ENCODE measurements at places on chromosomes 7 and 10. TPM values are rescaled to one million over a fixed set of nuclear protein-coding genes. Genes with fewer than 3 reads are reported as not detected.

GRCh38 chr10:131580076-131580652 lies 268.6 kb upstream of the TCERG1L start:
- DNase-seq, result no peak

DNA sequence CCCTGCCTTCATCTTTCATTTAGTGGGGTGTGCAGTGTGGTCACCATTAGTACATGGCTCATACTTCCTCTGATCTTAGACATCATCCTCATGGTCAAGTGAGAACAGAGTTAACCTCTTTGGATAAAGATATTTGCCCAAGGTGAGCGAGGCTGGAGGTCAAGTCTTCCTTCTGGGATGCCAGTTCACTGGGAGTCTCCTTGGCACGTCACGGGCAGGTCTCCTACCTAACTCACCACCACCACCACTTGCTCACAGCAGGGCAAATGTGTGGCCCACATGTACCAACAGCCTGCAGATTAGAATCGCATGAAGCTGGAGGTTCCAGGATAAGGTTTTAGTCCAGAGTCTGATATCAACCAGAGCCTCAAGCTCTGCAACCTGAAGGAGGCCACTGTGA lies 164.6 kb downstream of the USP6NL start:
- DNase-seq, result no peak

The AFAP1L2 gene
- 40.2 TPM for polyA plus RNA-seq

The CFAP43 gene
- 0.39 TPM for polyA plus RNA-seq

The ZP3 gene
- 1.2 TPM for polyA plus RNA-seq

The TMEM229A gene
- 0.09 TPM for polyA plus RNA-seq

The MEPCE gene
- 35.9 TPM for polyA plus RNA-seq

- DNase-seq, result no peak
Measured at GRCh38 chr7:94345907-94346306, 48.8 kb upstream of the COL1A2 start.

GRCh38 chr10:107490389-107490788 lies 325.9 kb upstream of the SORCS1 start:
- DNase-seq, result no peak

The SPDYE17 gene
- not detected for polyA plus RNA-seq

GRCh38 chr10:97575127-97575668 lies 2.6 kb downstream of the ANKRD2 start:
- no peak for DNase-seq

DNA sequence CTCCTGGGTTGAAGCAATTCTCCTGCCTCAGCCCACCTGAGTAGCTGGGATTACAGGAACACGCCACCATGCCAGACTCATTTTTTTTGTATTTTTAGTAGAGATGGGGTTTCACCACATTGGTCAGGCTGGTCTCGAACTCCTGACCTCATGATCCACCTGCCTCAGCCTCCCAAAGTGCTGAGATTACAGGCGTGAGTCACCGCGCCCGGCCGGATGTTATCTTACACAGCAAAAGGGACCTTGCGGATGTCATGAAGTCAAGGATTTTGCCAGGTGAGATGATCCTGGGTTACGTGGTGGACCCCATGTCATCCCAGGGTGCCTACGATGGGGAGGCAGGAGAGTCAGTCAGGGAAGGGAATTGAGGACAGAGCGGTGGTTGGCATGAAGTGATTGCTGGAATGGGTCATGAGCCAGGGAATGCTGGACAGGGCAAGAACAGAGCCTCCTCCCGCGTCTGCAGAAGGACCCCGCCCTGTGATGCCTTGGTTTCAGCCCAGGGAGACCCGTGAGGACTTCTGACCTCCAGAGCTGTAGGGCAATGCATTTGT lies 8.7 kb upstream of the UBE3C start:
- DNase-seq, result no peak

- no peak for DNase-seq
Measured at GRCh38 chr7:55531536-55531935, 40.8 kb downstream of the VOPP1 start.

- no peak for DNase-seq
Measured at GRCh38 chr7:33841031-33841430, 64.3 kb upstream of the BMPER start.

GRCh38 chr7:11082552-11083213 lies 109.0 kb downstream of the PHF14 start:
- no peak for DNase-seq

The GATA3 gene
- 1.0 TPM for polyA plus RNA-seq

DNA sequence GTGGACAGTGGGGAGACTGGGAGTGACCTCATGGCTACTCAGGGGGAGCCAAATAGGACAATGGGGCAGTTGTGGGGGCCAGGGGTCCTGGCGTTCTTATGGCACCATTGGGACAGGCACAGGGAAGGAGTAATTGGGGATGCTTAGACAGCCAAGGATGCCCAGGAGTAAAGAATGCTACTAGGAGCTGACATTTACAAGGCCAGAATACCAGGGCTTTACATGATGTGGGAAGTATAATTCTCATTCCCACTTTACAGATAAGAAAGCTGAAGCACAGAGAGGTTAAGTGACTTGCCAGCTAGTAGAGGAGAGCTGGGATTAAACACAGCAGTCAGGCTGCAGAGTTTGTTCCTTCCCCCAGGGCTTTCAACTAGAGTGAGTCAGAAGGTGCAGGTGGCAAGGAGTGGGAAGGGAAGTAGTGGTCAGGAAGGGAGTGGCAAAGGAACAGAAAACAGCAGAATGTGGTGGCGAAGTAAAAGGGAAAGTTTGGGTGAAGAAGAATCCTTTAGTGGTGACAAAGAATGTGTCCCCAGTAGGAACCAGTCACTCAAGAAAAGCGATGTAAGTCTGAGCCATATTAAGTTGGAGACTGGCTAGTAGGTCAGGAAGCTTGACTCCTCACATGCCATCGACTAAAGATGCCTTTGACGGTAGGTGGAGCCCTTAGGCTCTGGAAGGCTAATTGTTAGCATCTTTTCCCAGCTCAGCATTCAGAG lies 32.8 kb downstream of the CPVL start:
- no peak for DNase-seq

DNA sequence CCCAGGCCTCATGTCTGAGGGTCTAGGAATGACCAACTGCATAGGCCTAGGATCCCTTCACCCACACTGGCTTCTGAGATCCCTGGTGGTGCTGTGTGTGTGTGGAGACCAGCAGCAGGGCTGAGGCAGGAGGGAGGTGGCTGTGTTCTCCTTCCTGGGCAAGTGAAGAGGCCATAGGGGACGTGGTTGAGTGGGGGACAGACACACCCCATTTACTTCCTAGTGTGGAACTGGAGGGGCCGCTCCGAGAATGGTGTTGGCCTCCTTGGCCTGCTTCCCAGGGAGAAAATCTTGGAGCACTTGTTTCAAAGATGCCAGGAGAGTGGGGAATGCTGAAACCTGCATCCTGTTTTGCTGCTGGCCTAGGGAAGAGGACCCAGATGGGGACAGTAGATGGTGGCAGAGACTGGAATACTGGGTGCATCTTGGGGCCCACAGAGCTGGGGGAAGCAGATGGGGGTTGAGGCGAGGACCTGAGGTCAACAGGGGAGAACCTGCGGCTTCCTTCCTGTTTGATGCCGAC lies 19.1 kb downstream of the UBTD1 start:
- DNase-seq, result no peak

The CALHM1 gene
- 0.06 TPM for polyA plus RNA-seq

DNA sequence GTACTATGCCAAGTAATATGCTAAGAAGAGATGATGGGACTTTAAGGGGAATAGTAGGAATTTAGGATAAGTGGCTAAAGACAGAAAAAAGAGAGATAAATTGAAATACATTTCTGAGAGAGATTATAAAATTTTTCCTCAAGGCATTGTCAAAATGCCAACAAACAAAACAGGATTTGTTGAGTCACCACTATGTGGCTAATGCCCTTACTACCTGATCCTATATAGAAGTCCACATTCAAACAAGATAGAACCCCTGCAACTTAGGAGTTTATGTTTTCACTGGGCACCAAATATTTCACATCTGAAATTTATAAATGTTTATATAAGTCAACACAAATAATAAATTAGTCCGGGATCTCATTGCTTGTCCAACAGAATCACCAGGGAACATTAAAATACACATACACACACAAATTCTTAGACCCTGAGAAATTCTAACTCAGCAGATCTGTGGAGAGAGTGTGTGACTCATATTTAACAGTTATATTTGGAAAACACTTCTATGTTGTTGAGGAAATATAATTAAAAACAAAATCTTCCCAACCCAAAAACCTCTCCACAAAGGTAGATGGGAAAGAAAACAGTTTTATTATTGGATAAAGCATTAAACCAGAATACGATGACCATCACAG lies 154.3 kb downstream of the PPP1R3A start:
- DNase-seq, result no peak

- no peak for DNase-seq
Measured at GRCh38 chr7:31835471-31835870, 148.5 kb downstream of the PPP1R17 start.

GRCh38 chr7:277228-277627 lies 12.7 kb upstream of the FOXL3 start:
- no peak for DNase-seq

The STOX1 gene
- polyA plus RNA-seq, result 2.3 TPM

The PRKG1 gene
- 35.5 TPM for polyA plus RNA-seq

The DNAJC30 gene
- 7.8 TPM for polyA plus RNA-seq

- DNase-seq, result no peak
Measured at GRCh38 chr10:49158915-49159314, 25.1 kb upstream of the FAM170B start.

GRCh38 chr10:4282496-4282895 lies 497.5 kb upstream of the KLF6 start:
- DNase-seq, result no peak

- DNase-seq, result no peak
Measured at GRCh38 chr7:151597541-151598444, 78.1 kb upstream of the RHEB start.
